NCI-H460 (cell line): ENCODE measurements at places on chromosomes 3 and 15. TPM values are rescaled to one million over a fixed set of nuclear protein-coding genes. Genes with fewer than 3 reads are reported as not detected.

DNA sequence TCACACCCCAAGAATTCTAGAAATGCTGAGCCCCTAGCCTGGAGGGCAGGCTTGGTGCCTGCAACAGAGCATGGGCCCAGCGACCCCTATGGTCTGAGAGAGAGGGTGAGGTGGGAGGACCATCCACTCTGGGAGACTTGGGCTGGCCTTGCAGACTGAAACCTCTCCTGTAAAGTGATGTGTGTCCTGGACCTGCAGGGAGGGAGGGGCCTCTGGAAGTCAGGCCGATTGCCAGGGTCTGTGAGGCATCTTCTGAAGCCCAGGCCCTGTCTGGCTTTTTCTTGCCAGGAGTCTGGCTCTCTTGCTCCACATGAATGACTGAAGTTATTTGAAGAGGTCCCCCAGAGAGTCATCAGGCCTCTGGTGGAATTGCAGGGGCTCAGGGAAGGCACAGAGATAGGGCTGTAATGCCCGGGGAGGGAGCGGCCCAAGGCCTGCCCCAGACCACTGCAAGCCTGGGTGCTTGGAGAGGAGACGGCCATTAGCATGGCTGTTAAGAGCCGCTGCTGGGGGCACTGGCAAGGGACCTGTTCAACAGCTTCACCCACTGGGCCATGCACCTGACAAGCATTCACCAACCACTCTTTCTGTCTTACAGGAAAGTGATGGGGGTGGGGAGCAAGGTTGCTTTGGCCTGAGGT lies 56.0 kb upstream of the CHRNA7 start:
- no peak for DNase-seq

The FANCI gene
- total RNA-seq: 39.4 and 44.7 TPM in 2 replicates

The LMAN1L gene
- not detected in 2 replicates for total RNA-seq

GRCh38 chr3:117856354-117856753 lies 1146.8 kb downstream of the TUSC7 start:
- DNase-seq: no peak

The KBTBD13 gene
- total RNA-seq: not detected in 2 replicates

- DNase-seq: no peak
Observed at GRCh38 chr3:147359177-147360050, 46.9 kb downstream of the ZIC4 start.

DNA sequence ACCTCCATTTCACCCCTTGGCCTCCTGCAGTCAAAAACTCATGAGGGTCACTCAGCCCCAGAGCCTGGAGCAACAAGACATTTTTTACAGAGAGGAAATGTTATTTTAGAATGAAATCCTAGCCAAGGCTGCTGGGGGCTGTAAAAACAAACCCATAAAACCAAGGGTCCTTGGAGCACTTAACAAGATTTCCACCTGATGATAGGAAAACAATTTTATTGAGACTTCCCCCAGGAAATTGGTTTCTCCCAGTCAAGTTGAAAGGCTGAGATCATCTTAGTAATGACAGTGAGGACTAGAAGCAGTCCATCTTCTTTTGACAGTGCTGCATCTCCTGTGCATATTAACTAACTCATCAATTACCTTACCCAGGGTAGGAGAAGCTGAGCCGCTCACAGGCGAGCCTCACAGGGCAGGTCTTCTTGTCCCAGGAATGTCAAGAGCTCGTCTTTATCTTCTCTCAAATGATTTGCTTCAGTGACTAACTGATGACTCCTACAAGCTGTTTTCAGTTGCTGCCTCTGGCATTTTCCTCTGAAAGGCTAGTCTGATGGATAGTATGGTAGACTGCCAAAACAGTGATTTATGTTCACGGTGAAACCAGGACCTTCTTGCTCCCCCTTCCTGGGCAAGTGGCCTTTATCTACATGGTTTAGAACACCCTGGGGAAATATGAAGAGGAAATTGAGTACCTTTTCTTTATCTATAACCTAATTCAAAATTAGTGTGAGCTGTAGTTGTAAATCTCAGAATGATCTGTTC lies 34.6 kb upstream of the AEN start:
- no peak for DNase-seq

- no peak for DNase-seq
Observed at GRCh38 chr3:143266927-143267326, 147.4 kb downstream of the CHST2 start.

The GUCA1C gene
- total RNA-seq: not detected in 2 replicates

DNA sequence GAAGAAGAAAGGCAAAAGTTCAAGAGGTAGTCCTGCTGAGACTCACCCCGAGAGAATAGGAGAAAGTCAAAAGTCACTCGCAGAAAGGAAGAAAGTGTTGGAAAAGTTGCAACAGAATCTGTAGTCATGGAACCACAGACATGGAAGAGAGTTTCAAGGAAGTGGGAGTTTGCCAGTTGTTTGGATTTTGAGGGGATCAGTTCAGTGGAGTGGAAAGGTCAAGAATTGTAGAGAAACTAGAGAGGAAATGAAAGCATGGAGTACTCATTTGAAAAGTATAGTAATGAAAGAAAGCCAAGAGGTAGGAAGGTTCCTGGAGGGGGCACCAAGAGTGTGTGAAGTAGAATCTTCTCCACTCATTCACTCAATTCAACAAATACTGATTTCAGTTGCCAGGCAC lies 34.7 kb downstream of the SPTSSB start:
- DNase-seq: no peak

DNA sequence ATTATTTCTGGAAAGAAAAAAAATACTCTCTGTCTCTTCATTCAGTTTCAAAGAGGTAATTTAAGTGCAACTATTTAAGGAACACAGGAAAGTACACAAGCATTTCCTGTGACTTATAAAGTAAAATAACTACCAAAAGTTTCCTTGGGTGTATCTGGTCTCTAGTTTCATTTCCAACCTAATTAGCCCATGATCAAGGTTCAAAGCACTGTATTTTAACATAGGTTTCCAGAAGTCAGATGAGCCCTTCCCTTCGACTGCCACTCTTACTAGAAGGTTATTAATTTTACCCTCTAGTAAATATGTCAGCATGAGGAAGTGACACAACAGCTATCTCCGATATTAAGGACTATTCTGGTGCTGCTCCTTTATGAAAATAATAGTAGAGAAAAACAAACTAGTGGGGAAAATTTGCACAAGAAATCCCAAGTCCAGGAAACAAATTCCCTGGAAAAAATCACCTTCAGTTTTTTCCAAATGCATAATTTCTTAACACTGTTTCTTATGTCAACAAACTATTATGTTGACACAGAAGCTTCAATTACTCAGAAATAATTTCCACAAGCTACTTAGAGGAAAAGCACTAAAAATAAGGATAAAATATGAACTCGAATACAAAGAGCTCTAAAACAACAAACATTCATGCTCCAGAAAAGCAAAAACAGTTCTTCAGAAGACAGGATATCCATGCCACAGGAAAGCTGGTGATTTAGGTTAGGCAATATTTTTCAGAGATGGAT lies 35.3 kb downstream of the CCPG1 start:
- no peak for DNase-seq

- no peak for DNase-seq
Observed at GRCh38 chr3:178445139-178445538, 91.1 kb upstream of the KCNMB2 start.

The PLSCR5 gene
- total RNA-seq: not detected in 2 replicates

The FETUB gene
- total RNA-seq: not detected in 2 replicates

DNA sequence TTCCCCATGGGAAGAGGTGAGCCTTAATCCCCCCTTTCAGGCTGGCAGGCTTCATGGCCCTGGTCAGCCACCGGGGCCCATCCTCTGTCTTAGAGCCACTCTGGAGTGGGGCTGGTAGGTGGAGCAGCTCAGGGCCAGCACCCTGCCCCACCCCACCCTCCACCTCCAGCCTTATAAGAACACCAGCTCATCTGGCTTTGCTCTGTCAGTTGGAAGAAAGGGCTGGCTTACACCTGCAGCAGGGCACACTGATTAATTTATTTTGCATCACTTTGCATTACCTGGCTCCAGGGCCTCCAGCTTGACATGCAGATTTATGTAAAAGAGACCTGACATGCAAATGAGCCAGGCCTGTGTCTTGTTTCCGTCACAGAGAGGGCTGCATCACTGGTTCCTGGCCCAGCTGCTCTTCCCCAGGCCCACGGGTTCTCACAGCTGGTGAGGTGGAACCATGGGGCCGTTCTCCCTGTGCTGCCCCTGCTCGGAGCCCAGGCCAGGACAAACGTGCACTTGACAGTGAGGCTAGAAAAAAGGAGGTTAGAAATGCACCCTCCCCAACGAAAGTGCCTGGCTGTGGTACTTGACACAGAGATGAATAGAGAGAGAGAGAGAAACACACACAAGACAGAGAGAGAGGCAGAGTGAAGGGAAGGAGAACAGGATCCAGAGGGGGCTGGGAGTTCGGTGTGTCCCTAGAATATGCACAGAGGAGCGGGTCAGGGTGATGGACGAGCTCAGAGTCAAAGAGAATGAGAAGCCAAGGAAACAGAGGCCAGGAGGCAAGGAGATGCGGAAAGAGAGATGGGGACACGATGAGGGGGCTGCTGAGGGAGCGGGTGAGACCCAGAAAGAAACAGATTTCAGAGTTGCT lies 44.5 kb upstream of the MAGEF1 start:
- no peak for DNase-seq

The ROPN1B gene
- total RNA-seq: not detected in 2 replicates

- no peak for DNase-seq
Observed at GRCh38 chr3:27200721-27201489, 168.3 kb downstream of the NEK10 start.

- peak; percentile 13 for DNase-seq
Observed at GRCh38 chr3:170128977-170129431, 52.5 kb downstream of the PHC3 start.

The TAGLN3 gene
- total RNA-seq: not detected in 2 replicates

The CEP19 gene
- 3.2 and 3.7 TPM in 2 replicates for total RNA-seq

DNA sequence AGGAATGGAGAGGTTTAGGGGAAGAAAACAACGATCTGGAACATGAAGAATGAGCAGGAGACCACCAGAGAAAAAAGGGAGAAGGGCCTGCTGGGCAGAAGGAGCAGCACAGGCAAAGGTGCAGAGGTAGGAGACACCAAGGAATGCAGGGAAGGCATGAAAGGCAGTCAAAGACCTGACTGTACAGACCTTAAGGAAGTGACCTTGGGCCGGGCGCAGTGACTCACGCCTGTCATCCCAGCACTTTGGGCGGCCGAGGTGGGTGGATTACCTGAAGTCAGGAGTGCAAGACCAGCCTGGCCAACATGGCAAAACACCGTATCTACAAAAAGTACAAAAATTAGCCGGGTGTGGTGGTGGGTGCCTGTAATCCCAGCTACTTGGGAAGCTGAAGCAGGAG lies 157.7 kb upstream of the ATP10A start:
- no peak for DNase-seq

The MYO9A gene
- total RNA-seq: 16.8 and 19.6 TPM in 2 replicates

The NR1I2 gene
- 0.12 TPM in 1 of 2 replicates, not detected in the other for total RNA-seq

- no peak for DNase-seq
Observed at GRCh38 chr3:45215466-45215865, 10.6 kb downstream of the TMEM158 start.
